CD4-positive, alpha-beta T cell treated with Interleukin-4 for 1 hour (primary cell): ENCODE measurements at places on chromosomes 12 and 14.

DNA sequence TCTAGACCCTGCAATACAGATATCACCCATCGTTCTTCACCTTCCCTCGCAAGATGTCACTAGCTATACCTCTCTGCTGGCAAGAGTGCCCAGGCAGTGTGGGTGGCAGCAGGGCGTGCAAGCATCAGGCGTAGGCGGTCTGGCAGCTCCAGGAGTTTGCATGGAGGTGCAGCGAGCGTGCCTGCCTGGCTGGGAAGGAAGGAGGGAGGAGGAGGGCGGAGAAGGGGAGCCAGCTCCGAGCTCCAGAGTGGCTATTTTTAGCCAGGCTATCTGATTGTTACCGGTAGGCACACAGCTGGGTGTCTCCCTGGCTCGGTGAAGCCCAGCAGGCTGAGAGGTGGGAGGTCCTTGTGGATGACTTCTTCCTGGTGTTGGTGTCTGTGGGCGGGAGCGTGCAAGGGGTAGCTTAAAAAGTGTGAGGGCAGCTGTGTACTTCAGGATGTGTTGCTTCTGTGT, 6.2 kb downstream of the FOXJ2 start:
- DNase-seq: no peak

- no peak for DNase-seq
Observed at GRCh38 chr14:71595441-71595840, 336.8 kb upstream of the RGS6 start.

GRCh38 chr12:22416801-22417200, 82.3 kb upstream of the ST8SIA1 start:
- no peak for DNase-seq

GRCh38 chr12:55847033-55847432, 4.3 kb upstream of the MMP19 start:
- peak; percentile 65 for DNase-seq

DNA sequence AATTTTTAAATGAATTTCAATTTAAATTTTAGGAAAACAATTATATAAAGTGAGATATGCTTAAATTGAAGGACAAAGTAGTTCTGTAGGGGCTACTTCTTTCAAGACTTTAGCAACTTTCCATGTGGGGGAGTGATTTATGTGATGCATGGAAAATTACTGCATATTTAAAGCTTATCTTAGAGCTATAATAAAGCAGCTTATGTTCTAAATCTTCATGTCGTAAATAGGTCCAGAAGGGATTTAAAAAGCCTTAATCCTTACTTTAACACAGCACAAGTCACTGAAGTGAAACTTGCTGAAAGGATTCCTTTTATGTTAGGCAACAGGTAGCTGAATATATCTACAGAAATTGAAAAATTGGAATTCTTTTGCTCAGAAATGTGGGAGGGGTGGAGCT, 340.4 kb downstream of the NAV3 start:
- no peak for DNase-seq

DNA sequence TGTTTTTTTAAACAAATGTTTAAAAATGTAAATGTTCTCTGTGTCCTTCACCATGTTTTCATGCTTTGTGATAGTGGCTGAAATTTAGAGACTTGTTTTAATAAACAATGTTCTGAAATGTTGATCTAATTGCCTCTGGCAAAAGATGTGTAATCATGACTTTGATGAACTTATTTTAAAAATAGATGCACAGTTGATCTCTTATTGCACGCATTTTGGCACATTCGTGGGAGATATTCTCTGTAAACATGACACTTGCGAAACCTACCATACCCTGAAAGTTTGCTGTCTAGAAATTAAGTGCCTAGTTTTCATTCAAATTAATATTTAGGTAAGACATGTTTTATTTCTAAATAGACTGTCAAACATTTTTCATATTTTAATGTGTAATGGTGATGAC, 119.7 kb upstream of the DNM1L start:
- no peak for DNase-seq

- peak; percentile 72 for DNase-seq
Observed at GRCh38 chr12:47773062-47773857, at the start of gene SLC48A1. Gene SLC48A1, plus strand, starts transcription at chr12:47773238. Its CDS starts 67 bp downstream, at chr12:47773305.

DNA sequence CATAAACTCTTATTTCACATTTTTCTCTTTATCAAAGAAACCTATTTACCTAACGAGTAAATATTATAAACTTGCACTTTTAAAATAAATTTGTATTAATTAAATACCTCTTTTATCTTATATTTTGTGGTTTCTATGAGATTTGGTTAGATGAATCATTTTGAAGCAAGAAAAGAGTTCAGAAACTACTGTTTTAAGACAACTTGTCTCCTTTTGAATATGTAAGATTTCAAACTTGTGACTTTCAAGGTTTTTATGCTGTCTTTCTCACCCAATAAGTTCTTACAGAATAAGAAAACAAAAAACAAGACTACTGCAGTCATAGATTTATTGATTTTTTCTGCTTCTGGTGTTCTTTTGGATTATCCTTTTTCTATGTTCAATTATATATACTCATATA, 339.0 kb downstream of the SNAPC1 start:
- no peak for DNase-seq

GRCh38 chr14:98952593-98953350, 319.2 kb downstream of the BCL11B start:
- no peak for DNase-seq
